ENCODE measurements at places on chromosomes 3 and 15.

DNA sequence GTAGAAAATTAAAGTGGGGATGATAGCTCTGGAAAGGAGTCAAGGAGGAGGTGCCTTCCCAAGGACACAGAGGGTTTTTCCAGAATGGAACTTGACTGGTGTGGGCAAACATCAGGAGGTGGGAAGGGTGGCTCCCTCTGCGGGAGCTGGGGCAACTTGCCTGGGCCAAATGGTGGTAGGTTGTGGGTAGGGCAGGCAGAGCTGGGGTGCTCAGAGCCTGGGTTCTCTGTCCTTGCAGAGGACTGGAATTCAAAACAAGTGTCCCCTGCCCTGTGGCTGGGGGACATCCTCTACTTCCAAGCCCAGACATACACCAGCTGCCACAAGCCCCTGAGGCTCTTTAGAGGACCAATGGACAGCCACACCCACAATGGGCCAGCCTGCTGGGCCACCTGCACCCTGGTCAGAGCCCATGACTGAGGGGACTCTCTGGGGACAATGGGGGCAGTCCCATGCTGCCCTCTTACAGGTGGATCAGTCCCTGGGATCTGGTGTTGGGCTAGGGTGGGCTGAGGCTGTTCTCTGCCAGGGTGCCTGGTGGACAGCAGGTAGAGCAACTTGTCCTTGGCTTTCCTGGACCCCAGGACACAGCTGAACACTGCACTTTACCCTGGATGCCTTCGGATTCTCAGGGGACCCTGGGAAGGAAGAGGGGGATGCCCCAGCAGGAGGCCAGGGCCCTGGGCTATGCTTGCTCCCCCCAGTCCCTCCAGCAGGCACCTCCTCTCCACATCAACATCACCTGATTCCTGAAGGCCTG is 38.6 kb upstream of the CSPG4 start:
- no peak for DNase-seq

GRCh38 chr15:98408231-98408630 is 240.1 kb upstream of the IGF1R start:
- no peak for DNase-seq

- peak; percentile 3 for DNase-seq
Measured at GRCh38 chr3:145639875-145640274, 521.1 kb downstream of the PLOD2 start.

DNA sequence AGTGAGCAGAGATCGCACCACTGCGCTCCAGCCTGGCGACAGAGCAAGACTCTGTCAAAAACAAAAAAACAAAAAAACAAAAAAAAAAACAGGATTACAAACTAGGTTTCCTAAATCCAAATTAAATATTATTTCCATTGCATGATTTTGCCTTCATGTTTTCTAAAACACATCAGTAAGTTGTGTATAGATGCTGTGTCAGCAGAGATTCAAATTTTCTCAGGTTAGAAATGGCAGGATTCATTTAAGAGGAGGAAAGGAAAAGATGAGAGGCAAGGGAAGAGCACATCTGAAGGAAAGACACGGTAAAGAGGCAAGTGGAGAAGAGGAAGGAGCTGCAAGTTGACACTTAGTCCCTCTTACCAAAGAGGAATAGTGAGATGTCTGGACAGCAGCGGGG is 51.8 kb upstream of the PPARG start:
- no peak for DNase-seq

- DNase-seq: peak; percentile 34
Measured at GRCh38 chr15:101496198-101496986, 6.9 kb upstream of the PCSK6 start.

DNA sequence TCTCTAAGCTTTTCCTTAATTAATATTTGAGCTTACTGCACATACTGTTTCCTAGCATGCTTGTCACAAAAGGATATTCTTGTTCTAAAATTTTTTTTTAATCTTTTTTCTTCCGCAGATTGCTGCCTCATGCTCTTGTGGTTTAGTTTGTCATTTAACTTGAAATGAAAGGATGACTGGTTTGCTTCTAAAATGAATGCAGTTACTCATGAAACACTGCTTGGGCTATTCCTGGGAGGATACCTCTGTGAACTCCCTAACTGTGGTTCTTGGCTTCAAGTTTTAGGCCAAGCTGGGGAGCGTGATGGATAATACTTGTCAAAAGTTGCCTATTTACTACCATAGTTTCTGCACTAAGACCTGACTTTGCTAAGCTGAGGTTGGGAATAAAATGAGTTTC is 64.0 kb downstream of the USP13 start:
- DNase-seq: no peak

DNA sequence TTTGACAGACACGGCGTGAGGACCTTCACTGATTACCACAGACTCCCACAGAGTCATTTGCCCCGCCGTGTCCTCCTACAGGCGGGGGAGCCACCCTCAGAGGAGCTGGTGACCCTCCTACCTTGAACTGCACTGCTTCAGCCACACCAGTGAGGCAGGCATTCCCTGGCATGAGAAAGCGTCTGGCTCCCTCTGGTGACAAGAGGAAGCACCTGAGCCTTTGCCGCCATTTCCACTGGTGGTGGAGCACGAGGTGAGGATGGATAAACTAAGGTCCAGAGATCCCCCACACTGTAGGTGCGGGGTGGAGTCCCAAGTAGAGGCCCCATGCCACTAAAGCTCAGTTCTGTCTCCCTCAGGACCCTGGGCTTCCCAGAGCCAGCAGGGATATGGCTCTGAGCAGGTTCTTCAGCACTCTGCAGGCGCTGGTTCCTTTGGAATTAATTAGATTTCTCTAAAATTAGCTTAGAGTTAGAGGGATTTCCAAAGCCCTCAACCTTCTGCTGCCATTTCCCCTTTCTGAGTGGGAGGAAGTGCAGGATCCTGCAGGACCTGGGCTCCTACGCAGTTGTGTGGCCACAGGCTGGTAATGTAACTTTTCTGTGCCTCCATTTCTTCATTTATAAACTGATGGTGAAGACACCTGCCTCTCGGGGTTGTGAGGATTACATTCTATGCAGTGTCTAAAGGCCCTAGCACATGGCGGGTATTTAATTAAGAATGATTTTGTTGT is 224.0 kb downstream of the SLCO3A1 start:
- peak; percentile 88 for DNase-seq

GRCh38 chr3:173502983-173503568 is 105.5 kb downstream of the NLGN1 start:
- no peak for DNase-seq
